Activated T-cell treated with anti-CD3 and anti-CD28 coated beads for 4 hours (primary cell): ENCODE measurements at places on chromosomes 5 and 9.

- DNase-seq: no peak
Measured at GRCh38 chr5:151202381-151203139, 21.3 kb downstream of the CCDC69 start.

DNA sequence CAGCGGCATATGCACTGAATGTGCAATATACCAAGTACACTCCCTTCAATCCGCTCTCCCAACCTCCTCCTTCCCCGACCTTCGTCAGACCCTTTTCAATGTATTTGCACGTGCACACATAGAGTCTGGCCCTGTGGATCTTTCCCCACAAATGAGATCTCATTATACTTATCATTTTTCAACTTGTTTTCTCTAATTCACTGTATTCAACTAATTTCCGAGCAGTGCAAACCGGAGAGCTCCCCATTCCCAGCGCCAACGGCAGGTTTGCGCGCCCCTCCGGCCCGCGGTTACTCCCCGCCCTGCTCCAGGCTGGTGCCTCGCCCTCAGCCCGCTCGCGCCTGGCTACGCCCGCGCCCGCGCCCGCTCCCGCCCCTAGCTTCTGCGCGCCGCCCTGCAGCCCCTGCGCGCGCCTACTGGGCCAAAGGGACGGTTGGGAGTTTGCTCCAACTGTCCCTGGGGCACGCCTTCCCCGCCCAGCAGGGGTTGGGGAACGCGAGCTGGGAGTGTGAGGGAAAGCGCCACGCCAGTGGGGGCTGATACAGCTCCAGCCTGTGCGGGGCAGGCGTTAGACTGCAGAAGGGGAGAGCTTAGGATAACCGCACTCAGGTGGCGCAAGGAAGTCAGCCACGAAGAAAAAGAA lies 3.3 kb upstream of the CDC20B start:
- DNase-seq: no peak

- no peak for DNase-seq
Measured at GRCh38 chr9:126053913-126054312, 272.7 kb upstream of the MVB12B start.

GRCh38 chr5:89989776-89990175 lies 419.8 kb downstream of the CETN3 start:
- DNase-seq: no peak

DNA sequence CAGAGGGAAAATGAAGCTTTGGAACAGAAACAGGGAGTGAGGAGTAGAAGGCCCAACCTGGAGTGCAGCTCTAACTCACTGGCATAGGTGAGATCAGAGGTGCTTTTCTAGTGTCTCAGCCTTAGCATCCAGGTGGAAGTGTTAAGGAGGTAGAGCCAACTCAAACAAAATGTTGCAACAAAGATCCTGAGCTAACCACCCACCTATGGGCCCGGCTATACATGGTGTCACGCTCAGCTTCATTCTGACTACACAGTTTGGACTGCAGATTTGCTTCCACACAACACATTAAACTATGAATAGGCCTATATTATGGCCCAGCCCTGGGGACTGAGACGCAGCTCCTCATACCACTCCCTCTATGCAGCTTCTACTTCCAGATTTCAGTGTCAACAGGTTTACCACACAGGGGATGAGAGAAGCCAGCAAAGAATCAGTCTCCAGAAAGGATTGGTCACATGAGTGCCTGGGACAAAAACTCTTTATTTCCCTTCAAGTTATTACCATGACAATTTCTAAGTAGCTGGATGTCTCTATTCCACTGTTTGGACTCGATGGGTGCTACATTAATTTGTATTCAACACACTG lies 9.0 kb downstream of the C5orf63 start:
- DNase-seq: no peak

DNA sequence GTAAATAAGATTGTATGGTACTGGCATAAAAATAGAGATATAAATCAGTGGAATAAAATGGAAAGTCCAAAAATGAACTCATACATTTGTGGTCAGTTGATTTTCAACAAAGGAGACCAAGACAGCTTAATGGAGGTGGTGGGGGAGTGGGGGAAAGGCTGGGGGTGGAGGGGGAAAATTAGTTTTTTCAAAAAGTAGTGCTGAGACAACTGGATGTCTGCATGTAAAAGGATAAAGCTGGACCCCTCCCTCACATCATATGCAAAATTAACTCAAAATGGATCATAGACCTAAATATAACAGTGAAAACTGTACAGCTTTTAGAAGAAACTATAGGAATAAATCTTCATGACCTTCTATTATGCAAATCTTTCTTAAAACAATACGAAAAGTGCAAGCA lies 107.0 kb downstream of the HMHB1 start:
- DNase-seq: no peak

GRCh38 chr5:5421149-5421960 lies 1.1 kb upstream of the ICE1 start:
- DNase-seq: no peak

DNA sequence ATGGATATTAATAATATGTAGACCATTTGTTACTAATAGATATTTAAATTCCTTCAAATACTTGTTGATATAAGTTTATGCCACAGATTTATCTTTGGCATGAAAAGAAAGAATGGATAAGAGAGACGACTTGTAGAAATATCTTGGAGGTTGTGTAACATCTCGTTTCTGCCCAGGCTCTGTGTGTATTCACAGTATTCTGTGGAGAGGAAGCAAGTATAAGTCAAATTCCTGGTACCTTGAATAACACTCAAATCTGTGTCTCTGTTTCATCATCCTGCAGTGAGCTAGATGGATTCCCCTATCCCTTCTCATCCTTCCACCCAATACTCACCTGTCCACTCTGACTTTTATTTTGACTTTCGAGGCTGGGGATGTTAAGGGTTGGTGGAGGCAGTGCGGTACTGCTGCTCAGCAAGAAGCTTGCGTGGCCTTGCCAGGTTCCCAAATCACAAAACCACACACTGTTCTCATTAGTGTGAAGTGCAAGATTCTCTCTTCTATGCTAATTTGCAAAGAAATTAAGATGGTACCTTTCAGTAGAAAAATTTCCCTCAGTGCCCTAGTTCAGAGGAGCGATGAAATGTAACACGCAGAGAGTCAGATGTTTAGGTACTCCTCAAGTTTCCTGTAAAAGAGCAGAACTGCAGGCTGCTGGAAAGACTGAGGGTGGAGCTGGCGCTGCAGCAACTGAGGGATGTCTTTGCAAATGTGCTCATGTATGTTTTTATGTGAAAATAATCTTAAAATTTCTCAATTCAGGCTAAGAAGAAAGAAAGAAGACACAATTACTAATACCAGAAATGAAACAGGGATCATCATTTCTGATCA lies 42.6 kb upstream of the ANKRD18A start:
- DNase-seq: no peak

- DNase-seq: no peak
Measured at GRCh38 chr9:131420980-131421624, 27.2 kb downstream of the PRRC2B start.

DNA sequence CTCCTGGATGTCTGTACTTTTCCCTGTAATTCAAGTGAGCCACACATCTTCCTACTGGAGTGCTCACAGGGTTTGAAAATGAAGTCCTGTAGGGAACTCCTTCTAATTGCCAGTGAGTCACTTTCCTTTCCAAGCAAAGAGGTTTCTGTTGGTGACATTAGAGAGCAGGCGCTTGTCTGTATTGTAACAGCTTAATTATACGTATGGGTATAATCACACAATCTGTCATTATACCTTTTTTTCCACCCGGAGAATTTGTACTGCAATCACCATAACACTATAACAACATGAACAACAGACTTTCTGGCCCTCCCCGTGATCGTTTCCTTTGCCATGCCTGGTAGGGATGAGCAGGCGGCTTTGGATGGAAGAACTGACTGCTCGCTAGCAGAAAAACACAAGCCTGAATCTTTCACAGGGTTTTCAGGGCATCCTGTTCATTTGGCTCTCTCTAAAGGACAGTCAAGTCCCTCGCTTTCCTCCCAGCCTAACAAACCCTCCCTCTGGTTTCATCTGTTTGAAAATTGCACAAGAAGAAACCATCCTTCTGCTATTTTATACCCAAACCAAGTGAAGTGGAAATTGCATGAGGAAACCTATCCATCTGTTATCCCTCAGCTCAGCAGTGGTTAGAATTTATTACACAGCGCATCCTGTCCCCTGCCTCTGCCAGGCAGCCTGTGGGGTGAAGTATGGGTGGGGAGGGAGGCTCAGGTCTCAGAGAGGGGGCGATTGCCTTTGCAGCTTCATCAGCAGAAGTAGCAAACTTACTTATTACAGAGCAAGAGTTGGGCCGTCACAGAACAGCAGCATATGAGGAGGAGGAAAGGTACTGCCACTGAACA lies 307.0 kb upstream of the TLE4 start:
- no peak for DNase-seq

- no peak for DNase-seq
Measured at GRCh38 chr9:93827545-93828330, 127.4 kb downstream of the BARX1 start.
